ENCODE measurements at places on chromosomes 4 and X.

DNA sequence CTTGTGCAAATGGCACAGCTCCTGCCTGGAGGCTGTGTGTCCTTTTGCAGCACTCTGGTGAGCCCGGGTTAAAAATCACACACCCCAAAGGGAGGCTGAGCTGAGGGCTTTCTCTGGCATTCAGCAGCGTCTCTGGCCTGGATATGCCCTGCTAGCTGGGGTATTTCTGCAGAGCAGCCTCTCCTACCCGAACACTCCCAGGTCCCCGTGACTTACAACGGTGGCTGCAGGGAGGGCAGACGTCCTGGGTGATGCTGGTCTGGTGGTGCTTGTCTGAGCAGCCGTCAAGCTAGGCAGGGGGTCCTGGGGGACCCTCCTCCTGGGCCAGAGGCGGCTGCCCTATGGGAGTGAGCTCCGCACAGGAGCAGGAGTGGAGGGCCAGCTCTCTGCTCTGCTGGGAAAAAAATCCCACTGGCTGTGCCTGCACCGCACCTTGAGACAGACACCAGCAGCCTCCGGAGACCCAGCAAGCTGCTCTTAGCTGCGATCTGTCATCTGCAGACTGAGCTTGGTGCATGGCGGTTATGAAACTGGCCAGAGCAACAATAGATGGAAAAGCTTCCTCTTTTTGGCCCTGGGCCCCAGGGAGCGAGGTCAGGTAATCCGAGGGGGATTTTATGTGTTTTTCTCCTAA is 41.3 kb upstream of the ASMTL start:
- peak; percentile 88 for DNase-seq

GRCh38 chrX:135081693-135082404 is 29.9 kb upstream of the RTL8A start:
- no peak for DNase-seq

- no peak for DNase-seq
These were observed 100.0 kb upstream of the DIPK2B start for GRCh38 chrX:45300638-45301037.

DNA sequence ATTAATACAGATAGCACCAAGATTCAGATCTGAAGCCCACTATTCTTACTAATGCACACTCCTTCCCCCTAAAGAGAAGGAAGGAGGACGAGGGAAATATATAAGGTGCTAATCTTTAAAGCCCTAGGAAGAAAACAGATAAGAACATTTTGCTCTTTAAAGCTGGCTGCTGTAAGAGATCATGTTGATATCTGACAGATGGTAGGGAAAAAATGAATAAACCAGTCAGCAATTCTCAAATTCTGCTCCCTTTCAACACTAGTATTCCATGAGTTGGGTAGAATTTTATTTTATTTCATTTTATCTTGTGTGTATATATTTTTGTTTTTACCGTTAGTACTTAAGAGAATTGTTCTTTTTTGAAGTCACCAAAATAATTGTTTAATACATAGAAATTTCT is 19.2 kb downstream of the OTC start:
- DNase-seq: no peak

Data from OCI-LY7 (cell line).